ENCODE measurements at places on chromosomes 5 and 9. TPM values are rescaled to one million over a fixed set of nuclear protein-coding genes. Genes with fewer than 3 reads are reported as not detected.
A peak's percentile ranks its signal among the peaks of the same experiment; 100 is the strongest.

The DPYSL3 gene
- total RNA-seq: 5.2 TPM

DNA sequence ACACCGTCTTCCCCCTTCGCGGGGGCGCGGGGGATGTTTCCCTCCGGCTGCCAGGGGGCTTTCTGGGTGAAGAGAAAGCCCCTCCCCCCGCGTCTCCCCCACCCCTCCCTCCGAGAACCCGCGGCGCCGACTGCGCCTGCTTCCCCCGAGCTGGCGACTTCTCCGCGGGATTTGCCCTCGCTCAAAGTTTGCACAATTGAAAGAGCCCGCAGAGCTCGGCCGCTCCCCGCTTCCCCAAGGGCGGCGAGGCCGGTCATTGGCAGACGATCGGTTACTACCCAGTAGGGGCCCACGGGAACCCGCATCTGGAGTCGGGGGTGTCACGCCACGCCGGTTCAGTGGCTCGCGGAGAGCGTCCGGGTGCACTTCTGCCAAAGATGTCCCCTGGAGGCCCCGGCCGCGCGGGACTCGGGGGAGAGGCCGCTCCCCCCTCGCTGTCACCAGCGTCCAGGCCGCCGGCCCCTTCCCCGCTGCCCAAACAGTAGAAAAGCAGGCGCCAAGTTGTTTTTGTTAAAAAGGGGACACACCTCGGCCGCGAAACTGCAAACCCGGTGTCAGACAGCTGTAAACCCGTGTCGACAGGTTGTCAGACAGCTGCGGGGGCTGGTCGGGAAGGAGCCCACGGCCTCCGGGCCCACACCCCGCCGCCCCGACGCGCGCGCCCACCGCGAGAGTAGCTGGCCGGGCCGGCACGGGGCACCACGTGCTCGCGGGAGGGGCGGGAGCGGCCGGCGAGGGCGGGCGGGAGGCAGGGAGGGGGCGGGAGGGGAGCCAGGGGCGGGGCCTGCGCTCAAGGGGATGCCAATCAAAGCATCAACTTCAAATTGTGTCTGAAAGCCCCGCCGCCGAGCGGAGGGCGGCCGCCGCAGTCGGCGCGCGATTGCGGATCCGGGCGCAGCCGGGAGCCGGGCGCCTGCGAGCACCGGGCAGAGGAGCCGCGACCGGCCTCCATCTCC lies at the start of gene IRX1:
Gene IRX1 (plus strand): TSS at position 827 of the 956 bp plus-strand sequence. CDS start 274 bp downstream, outside the sequence.
- DNase-seq: no peak
- H3K36me3 ChIP-seq: no peaks in the 10 kb centered on the region
- H3K27ac ChIP-seq: no peak within 1 kb of the TSS
- H3K27me3 ChIP-seq: peaks cover 8% of the 10 kb centered on the region

DNA sequence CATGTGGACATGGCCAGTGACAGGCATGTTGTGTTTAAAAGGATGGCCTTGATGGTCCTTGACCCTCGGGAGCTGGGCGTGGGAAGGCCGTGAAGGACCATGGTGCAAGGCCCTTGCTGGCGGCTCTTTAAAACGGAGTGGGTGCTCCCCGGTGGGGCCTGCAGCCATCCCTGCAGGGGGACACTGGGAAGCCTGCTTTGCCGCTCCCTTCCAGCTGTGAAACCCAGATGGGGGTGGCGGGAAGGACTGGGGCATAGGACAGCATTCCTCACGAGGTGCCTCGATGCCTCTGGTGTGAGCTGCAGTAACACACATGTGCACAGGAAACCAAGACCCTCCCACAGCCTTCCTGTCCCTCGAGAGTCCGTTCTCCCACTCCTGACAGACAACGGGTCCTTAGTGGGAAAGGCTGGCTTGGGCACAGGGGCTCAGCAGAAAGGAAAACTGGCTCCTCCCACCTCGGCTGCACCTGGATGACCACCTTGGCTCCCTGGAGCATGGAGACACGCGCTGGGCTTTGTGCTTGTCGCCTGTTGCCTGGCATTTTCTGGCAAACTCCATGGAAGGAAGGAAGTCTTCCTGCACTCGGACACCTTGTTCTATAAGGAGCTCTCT lies 30.3 kb upstream of the IRX4 start:
- H3K4me1 ChIP-seq: no peaks in the 10 kb centered on the region
- no peak overlapping the region for H3K4me3 ChIP-seq
- no peaks in the 10 kb centered on the region for H3K36me3 ChIP-seq
- no peak overlapping the region for H3K27ac ChIP-seq
- no peaks in the 10 kb centered on the region for H3K27me3 ChIP-seq
- DNase-seq: no peak

DNA sequence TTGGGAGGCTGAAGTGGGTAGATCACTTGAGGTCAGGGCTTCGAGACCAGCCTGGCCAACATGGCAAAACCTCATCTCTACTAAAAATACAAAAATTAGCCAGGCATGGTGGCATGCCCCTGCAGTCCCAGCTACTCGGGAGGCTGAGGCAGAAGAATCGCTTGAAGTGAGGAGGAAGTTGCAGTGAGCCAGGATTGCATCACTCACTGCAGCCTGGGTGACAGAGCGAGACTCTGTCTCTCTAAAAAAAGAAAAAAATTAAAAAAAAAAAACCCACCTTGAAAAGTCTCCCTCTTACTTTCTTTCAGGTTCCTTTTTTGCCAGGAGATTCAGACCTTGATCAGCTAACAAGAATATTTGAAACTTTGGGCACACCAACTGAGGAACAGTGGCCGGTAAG lies 34.2 kb downstream of the CDK7 start:
- no peak overlapping the region for H3K27ac ChIP-seq
- DNase-seq: no peak
- H3K4me3 ChIP-seq: no peak overlapping the region
- no peaks in the 10 kb centered on the region for H3K27me3 ChIP-seq

The S100Z gene
- not detected for total RNA-seq

DNA sequence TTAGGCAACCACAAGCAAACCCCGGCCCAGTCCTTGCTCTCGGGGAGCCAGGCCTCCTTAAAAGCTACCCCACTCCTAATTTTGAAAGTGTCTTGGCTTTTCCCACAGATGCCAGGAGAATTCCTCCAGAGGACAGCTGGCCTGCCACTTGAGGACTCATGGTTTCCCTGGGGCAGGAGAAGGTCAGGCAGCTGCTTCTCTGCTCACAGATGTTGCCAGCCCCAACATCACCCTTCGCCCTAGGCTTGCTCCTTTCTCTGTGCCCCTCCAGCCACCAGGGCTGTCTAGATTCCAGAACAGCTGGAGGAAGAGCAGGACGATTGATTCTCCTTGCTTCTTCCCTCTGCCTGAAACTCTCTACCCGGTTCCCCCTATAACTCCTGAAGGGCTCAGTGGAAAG lies 8.5 kb downstream of the GGTA1 start:
- no peaks in the 10 kb centered on the region for H3K27me3 ChIP-seq
- no peak for DNase-seq
- no peak overlapping the region for H3K27ac ChIP-seq
- H3K4me1 ChIP-seq: no peaks in the 10 kb centered on the region
- H3K36me3 ChIP-seq: no peaks in the 10 kb centered on the region
- H3K4me3 ChIP-seq: no peak overlapping the region

- no peak for DNase-seq
- peaks cover 4% of the 10 kb centered on the region for H3K4me1 ChIP-seq
- H3K4me3 ChIP-seq: no peak overlapping the region
- H3K27me3 ChIP-seq: no peaks in the 10 kb centered on the region
Observed at GRCh38 chr5:16926417-16926816, 9.7 kb downstream of the MYO10 start.

DNA sequence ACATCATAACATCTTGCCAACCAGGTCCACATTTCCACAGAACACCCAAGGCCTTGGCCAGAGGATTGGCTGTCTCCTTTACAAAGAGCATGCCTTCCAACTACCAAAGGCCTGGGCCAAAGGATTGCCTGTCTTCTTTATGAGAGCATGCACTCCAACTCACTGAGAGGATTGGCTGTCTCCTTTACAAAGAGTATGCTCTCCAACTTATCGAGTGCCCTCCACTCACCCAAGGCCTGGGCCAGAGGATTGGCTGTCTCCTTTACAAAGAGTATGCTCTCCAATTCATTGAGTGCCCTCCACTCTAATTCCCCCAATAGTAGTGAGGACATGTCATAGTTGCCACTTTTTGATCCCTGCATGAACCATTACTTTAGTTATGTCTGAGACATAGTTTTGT lies 79.9 kb upstream of the TAS2R1 start:
- no peak overlapping the region for H3K4me3 ChIP-seq
- no peak for DNase-seq
- no peaks in the 10 kb centered on the region for H3K36me3 ChIP-seq
- no peaks in the 10 kb centered on the region for H3K27me3 ChIP-seq

DNA sequence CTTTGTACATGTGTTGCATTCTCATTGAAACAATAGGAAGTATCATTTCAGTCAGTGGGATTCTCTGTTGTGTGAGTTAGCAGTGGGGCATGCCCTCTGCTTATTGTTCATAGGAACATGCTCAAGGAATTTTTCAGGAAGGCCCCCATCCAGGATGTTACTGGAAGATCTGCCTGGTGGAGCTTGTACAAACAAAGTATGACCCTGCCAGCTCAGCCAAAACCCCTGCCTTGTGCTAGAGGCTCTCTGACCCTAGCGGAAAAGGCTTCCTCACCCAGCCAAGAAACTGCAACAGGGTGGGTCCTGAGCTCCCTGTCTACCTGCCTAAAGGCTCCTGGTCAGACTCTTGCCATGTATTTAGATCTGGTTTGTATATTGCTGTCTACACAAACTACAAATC lies 43.2 kb downstream of the MRRF start:
- H3K27ac ChIP-seq: no peak overlapping the region
- H3K27me3 ChIP-seq: no peaks in the 10 kb centered on the region
- no peak overlapping the region for H3K4me3 ChIP-seq
- DNase-seq: no peak

GRCh38 chr5:71924980-71925379 lies 182.3 kb upstream of the MAP1B start:
- H3K36me3 ChIP-seq: no peaks in the 10 kb centered on the region
- no peak for DNase-seq
- no peaks in the 10 kb centered on the region for H3K27me3 ChIP-seq
- no peaks in the 10 kb centered on the region for H3K4me1 ChIP-seq

The P4HA2 gene
- 55.7 TPM for total RNA-seq

- no peaks in the 10 kb centered on the region for H3K36me3 ChIP-seq
- no peaks in the 10 kb centered on the region for H3K27me3 ChIP-seq
- DNase-seq: no peak
- H3K4me3 ChIP-seq: no peak overlapping the region
- peak overlapping the region; percentile 43 for H3K27ac ChIP-seq
Observed at GRCh38 chr5:168401226-168401625, 85.0 kb upstream of the RARS1 start.

The POLE3 gene
- 12.3 TPM for total RNA-seq

GRCh38 chr5:168898247-168898911 lies 319.2 kb upstream of the PANK3 start:
- H3K4me1 ChIP-seq: no peaks in the 10 kb centered on the region
- no peak overlapping the region for H3K27ac ChIP-seq
- no peaks in the 10 kb centered on the region for H3K36me3 ChIP-seq
- H3K4me3 ChIP-seq: no peak overlapping the region
- no peak for DNase-seq

The ENHO gene
- total RNA-seq: 1.1 TPM

- no peak overlapping the region for H3K27ac ChIP-seq
- no peaks in the 10 kb centered on the region for H3K36me3 ChIP-seq
- H3K4me1 ChIP-seq: no peaks in the 10 kb centered on the region
- DNase-seq: no peak
- no peak overlapping the region for H3K4me3 ChIP-seq
- no peaks in the 10 kb centered on the region for H3K27me3 ChIP-seq
Observed at GRCh38 chr5:60802226-60802625, 41.8 kb downstream of the ELOVL7 start.

The IL33 gene
- 4.4 TPM for total RNA-seq

- no peak for DNase-seq
- H3K36me3 ChIP-seq: no peaks in the 10 kb centered on the region
- H3K27me3 ChIP-seq: no peaks in the 10 kb centered on the region
- H3K4me3 ChIP-seq: no peak overlapping the region
- H3K27ac ChIP-seq: peak overlapping the region; percentile 42
- H3K4me1 ChIP-seq: no peaks in the 10 kb centered on the region
Observed at GRCh38 chr5:140312791-140313189, 9.9 kb upstream of the PFDN1 start.

GRCh38 chr9:35903049-35903448 lies 3.0 kb upstream of the HRCT1 start:
- no peak overlapping the region for H3K4me3 ChIP-seq
- H3K27ac ChIP-seq: no peak overlapping the region
- H3K4me1 ChIP-seq: peaks cover 6% of the 10 kb centered on the region
- DNase-seq: peak; percentile 43
- H3K36me3 ChIP-seq: no peaks in the 10 kb centered on the region

DNA sequence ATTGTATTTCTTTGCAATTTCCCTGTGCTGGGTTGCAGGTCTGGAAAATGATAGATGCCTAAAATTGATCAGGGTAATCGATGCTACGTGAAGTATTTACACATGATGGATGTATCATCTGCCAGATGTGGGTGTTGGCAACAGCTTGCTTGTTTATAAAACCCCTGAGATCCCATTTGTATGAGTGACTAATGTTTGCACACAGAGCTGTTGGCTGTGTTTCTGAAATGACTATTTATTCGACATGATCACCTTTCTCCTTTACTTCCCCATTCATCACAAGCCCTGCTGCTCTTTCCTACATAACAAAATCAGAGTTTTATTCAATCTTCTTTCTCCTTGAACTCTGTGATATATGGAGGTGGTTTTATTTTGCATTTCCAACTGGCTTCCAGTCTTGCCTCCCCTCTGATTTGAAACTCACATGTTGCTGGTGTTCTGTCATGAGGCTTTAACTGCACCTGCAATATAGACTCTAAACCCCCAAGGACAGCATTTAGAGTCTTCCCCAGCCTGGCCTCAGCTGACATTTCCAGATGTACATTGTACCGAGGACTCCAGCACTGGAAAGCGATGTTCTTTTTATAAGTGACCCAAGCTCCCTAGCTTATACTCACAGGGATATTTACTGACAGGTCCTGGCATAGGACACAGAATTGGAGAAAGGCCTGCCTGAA lies 50.7 kb upstream of the SHB start:
- H3K36me3 ChIP-seq: no peaks in the 10 kb centered on the region
- no peak overlapping the region for H3K27ac ChIP-seq
- peak; percentile 3 for DNase-seq

DNA sequence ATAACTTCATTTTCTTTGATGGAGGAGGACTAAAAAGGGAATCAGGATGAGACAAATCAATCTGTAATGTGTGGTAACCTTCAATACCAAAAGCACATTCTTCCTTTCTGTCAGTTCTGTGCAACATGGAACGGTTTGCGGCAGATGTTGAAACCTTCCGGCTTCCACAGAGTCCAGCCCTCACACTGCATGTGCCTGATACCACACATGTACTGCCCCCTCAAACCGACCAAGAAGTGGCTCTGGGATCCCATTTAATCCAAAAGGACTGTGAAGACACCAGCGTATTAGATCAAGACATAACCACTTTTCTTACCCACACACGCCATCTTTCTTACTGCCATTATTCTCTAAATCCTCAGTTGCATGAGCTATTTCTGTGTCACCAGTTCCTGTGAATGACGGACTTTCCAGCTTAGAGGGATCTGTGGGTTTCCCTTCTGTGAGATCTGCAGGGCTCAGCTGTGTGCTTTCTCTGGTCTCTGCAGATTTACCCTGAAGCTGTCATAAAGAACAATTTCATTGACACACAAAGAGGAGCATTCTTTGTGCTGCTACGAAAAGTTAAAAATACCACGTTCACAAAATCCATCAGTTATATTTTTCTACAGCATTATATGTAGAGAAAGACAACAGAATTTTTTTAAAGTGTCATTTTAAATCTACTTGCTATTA lies 25.8 kb downstream of the NSUN2 start:
- no peak overlapping the region for H3K4me3 ChIP-seq
- no peaks in the 10 kb centered on the region for H3K27me3 ChIP-seq
- H3K27ac ChIP-seq: no peak overlapping the region
- DNase-seq: no peak
- peaks cover 40% of the 10 kb centered on the region for H3K36me3 ChIP-seq

- no peak overlapping the region for H3K4me3 ChIP-seq
- H3K4me1 ChIP-seq: no peaks in the 10 kb centered on the region
- DNase-seq: no peak
- H3K36me3 ChIP-seq: no peaks in the 10 kb centered on the region
Observed at GRCh38 chr5:1937590-1937989, 54.9 kb upstream of the IRX4 start.

The LCN9 gene
- not detected for total RNA-seq

Data from pancreas (tissue), 10 donors.